Caki2 (cell line): ENCODE measurements at places on chromosomes 5 and 9. TPM values are rescaled to one million over a fixed set of nuclear protein-coding genes. Genes with fewer than 3 reads are reported as not detected.

Gene TAF1L
- not detected in 2 replicates for total RNA-seq

Gene IL9
- not detected in 2 replicates for total RNA-seq

Gene DTWD2
- total RNA-seq, result 6.1 and 10.6 TPM in 2 replicates

Gene FOXD4L6
- total RNA-seq, result not detected in 2 replicates

Gene SHC3
- 0.09 and 1.0 TPM in 2 replicates for total RNA-seq

Gene PRR7
- 49.8 and 50.5 TPM in 2 replicates for total RNA-seq

Gene CAMK4
- total RNA-seq, result 2.7 and 7.1 TPM in 2 replicates

Gene MEF2C
- total RNA-seq, result 0.24 and 3.6 TPM in 2 replicates

Gene MYO10
- 27.8 and 44.0 TPM in 2 replicates for total RNA-seq

Gene KCNV2
- total RNA-seq, result not detected in 2 replicates

Gene NAIP
- total RNA-seq, result 1.2 TPM in 1 of 2 replicates, not detected in the other
